ENCODE measurements at places on chromosomes 2 and 18.

GRCh38 chr2:50346629-50347357, 685.1 kb downstream of the NRXN1 start:
- DNase-seq = no peak

GRCh38 chr18:51082571-51083267, 52.7 kb downstream of the SMAD4 start:
- DNase-seq = no peak

DNA sequence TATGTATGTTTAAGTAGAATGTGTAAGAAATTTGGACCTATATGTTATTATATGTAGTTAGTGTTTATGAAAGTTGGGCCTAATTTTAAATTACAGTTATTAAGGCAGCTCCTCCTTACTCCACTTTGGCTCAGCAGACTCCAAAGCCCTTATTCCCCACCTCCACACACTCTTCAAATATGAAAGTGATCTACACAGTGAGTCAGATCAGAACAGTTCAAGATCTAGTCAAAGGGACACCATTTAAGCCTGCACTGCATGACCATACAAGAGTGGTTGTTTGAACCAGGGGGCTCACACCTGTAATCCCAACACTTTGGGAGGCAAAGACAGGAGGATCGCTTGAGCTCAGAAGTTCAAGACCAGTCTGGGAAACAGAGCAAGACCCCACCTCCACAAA, 21.2 kb upstream of the PMAIP1 start:
- DNase-seq = no peak

DNA sequence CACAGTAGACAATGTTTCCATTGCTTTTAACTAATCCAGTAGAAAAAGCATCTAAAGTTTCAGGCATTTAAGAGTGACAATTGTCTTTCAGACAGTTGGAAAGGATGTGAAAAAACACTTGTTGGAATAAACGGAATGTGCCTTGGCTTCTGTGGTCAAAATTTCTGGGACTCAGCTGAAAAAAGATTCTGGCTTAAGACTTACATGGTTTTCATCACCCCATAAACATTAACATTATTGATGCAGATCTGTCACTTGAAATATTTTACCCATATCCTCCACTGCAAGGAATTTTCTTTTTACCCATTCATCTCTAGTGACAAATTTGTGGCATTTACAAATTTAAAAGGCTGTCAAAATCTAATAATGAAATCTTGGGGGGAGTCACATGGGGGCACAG, 166.0 kb downstream of the SRBD1 start:
- DNase-seq = no peak

DNA sequence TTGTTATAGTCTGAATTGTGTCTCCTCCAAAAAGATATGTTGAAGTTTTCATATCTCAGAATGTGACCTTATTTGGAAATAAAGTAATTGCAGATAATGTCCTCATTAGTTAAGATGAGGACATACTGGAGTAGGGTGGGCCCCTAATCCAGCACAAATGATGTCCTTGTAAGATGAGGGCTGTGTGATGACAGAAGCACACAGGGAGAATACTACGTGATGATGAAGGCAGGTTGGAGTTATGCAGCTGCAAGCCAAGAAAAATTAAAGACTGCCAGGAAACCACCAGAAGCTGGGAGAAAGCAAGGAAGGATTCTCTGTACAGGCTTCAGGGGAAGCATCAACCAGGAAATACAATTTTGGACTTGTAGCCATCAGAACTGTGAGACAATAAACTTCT, 58.3 kb upstream of the PNPT1 start:
- no peak for DNase-seq

GRCh38 chr2:29796446-29796845, 124.9 kb downstream of the ALK start:
- DNase-seq = no peak

DNA sequence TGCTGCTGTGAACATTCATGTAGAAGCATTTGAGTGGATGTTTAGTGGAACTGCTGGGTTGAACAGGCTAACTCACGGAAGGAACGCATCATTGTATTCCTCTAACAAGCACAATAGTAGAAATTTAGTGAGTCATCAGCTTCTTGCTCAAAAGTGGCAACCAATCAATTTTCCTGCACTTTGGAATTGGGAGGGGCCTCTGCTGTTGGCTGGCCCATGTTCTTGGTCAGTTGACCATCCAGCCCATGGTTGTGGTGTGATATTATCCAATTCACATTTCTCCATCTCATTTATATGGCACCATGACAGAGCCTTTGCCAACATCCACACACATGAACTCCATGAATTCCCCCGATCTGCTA, 95.0 kb downstream of the TNFRSF11A start:
- no peak for DNase-seq

GRCh38 chr2:190528521-190529001, 6.0 kb downstream of the NEMP2 start:
- no peak for DNase-seq
